GM13977 (cell line): ENCODE measurements at places on chromosomes 13 and 19.

DNA sequence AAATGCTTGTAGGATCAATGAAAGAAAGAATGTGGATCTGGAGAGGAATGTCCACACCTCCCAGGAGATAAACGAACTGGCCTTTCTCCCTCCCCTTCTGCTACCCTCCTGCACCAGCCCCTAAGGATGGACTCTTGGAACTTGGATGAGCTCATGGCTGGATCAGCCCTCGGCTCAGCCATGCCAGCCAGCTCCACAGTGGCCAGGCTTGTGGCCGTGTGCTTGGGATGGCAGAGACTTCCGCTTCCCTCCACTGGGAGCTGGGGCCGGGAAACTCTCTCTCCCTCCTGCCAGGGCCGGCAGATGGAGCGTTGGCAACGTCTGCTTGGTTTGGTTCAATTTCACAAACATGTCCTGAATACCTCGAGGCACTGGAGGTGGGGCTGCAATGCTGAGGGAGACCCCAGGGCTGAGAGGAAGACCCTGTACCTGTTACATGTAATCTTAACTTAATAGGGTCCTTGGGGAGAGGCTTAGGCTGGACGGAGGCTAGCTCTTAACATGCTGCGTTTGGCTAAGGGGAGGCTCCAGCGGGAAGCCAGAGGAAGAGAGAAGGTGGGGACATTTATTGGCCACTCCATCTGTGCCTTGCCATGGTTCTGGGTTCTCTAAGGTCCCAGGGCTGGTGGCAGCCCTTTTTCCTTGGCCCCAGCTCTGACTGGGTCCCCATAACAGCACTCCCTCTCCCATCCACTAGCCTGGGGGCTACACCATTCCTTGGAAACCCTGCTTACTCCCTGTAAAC, 152.5 kb downstream of the IER2 start:
- no peak for DNase-seq

DNA sequence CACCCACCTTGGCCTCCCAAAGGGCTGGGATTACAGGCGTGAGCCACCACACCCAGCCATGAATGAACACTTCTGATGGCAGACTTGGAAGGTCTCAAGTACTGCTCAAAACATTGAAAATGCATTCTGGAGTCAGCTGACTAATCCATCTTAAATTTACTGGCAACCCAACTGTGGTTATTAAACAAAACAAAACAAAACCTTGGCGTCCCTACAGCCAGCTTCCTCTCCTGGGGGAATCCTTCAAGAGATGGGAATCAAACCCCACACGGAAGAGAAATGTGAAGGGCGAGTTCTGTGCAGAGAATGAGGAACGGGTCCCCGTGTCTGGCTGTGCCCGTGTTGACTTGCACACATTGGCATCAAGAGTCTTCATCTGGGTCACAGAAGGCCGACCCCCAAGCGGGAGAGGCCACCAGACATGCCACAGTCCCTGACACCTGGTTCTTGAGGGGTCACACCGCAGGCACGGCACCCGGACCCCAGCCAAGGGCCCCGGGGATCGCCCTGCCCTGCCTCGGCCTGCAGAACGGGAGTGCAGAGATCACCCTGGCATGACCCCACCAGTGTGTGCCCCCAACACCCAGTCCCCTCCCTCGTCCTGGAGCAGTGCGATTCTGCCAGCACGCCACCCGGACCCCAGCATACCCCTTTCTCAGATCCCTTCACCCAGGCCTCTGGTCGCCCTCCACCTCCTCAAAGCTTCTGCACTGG, 3.2 kb downstream of the MAP2K2 start:
- DNase-seq, result no peak

GRCh38 chr13:113544071-113544891, 40.3 kb upstream of the TFDP1 start:
- DNase-seq, result no peak

DNA sequence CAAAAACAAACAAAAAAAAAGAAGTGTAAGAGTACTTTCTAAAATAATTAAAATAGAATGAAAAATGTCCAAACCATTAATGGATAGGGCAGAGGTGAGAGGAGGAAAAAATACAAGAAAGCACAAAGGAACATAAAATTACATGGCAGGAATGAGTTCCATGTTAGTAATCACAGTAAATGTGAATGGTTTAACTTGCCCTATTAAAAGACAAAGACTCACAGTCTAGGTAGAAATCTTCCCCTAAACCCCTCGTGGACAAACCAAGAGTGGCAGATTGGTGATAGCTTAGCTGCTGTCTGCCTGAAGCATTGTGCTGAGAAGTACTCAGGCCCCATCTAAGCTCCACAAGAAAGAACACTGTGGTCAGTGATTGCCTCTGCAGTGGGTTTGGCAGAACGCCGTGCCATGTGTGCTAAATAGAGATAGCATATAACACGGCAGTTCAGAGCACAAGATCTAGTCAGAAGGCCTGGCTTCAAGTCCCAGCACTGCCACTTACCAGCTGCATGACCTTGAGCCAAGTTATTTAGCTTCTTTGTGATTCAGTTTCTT, 103.5 kb downstream of the DPF1 start:
- DNase-seq, result no peak

DNA sequence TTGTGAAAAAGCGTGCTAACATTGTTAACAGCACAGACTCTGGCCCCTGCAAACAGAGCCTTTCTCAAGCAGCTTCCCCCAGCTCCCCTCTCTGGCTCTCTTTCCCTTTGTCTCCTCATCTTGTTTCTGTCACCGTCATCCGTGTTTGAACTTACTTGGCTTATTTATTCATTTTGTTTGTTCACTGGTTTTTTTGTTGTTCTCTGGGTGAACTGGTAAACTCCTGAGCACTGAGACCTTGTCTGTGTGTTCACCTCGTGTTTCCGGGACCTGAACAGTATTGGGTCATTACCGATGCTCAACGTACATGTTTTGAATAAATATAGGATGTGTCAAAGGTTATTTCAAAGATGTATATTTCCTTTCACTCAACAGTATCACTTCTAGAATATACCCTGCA, 92.4 kb upstream of the USP29 start:
- no peak for DNase-seq

- DNase-seq, result no peak
Measured at GRCh38 chr13:109761695-109762094, 24.7 kb downstream of the IRS2 start.

DNA sequence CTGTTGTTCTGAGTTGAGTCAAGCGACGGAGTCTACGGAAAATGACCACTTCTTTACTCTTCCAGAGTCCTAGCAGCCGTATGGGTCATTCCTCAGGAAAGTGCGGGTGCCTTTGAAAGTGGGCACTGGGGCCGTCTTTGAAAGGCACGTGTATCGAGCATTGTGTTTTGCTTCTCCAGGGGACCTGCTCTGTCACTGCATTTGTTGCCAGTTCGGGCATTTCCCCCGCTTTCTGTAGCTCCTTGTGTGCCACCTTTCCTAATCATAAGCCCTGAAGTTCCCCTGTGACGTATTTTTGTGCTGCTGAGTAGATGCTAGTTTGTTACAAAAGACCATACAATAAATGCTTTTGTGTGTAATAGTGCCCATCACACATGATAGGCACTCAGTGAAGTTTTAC, 24.4 kb downstream of the SPATA13 start:
- no peak for DNase-seq

DNA sequence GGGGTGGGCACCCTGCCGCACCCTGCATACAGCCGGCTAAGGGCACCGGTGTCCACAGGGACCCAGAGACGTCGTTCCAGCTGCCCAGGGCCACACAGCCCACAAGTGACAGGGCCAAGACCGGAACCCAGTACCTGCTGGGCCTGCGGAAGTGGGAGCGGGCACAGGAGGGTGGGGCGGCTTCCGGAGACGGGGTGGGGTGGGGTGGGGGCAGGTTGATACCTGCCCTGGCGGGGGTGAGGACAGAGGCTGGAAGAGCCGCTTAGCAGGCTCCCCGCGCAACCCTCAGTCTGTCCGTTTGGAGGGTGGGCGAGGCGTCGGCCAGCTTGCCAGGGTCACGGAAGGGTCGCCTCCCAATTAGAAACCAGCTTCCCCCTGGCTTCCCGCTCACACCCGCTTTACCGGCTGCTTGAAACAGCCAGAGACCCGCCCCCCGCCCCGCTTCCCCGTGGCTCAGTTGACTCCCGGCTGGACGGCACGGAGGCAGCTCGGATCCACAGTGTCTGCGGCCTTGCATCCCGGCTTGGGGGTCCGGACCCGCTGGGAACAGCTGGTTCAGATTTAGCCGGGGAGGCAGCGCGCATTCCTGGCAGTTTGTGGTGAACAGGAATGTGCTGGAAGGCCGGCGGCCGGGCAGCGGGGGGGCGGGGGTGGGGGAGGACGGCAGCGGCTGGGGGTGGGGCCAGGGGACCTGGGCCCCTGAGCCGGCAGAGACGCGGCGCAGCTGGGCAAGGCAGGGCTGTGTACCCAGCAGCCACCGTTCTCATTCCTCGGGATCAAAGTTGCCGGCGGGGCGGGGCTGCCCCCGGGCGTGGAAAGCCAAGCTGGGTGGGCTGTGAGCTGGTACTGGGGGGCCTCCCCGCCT, 1.9 kb downstream of the CNN2 start:
- peak; percentile 80 for DNase-seq

- peak; percentile 44 for DNase-seq
Measured at GRCh38 chr13:43933378-43933777, 53.7 kb downstream of the LACC1 start.

- no peak for DNase-seq
Measured at GRCh38 chr19:9823816-9824215, 3.9 kb upstream of the UBL5 start.

DNA sequence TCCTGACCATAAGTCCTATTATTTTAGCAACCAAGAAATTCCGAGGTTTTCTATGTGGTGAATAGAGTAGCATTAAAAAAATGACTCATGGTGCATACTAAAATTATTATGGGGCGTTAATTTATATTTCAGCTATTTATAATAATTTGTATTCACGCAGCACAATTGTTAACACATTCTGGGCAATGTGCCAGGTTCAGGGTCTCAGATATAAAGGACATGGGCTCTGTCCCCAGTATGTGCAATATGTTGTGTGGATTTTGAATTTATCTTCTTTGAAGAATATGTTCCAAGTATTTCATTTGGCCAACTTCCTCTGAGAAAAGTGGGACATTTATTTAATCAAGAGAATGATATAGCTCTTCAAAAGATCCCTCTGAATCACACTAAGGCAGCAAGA, 1434.7 kb upstream of the PRR20A start:
- no peak for DNase-seq

DNA sequence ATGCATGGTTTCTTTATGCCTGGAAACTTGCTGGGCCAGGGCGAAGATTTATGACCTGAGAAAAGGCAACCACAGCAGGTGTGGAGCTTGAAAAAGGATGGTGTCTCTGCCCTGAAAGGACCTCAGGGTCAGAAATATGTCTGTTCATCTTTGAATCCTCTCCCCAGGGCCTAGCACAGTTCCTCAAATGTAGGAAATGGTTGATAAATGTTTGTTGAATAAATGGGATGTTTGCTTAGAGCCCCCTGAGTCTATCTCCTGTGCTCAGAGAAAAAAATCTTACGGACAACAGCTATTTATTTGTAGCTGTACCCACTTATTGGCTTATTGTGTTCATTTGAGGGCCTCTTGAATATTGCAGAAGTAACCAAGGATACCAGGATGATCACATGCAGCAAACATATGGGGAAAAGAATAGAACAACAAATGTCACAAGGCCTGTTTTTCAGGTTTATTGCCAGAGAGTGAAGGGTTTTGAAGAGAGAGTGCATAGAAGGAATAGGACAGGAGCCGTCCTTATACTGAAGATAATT, 114.5 kb downstream of the KLF5 start:
- DNase-seq, result no peak

DNA sequence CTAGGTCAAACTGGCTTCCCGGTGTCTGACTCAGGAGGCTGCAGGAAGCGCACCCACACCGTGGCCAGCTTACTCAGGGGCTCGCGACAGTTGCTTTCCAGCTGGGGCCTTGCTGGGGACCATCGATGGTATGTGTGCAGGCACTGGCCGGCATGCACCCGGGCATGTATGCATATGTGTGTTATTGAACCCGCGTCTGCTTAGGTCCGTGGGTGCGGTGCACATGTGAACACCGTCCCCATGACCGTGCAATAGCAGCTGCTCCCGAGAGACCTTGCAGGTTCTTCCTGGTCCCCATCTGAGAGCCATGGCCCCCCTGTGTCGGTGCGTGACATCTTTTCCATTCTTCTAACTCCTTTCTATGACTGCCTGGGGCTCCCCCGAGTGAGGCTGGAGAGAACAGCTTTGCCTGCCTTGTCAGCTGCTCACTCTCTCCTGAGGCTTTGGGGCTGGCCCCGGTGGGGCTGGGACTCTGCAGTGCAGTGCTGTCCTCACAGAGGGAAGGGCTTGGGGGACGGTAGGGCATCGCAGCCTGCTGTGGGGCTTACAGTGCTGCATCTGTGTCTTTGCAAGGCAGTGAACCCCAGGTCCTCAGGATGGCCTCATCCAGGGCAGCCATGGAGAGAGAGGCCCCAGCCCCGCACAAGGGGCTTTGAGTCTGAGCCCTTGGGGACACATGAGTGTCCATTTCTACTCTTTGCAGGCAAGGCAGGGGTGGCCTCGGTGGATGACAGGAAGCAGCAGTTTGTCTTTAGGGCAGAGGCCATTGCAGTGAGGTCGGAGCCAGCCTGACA, 65.1 kb downstream of the CHST8 start:
- DNase-seq, result no peak

DNA sequence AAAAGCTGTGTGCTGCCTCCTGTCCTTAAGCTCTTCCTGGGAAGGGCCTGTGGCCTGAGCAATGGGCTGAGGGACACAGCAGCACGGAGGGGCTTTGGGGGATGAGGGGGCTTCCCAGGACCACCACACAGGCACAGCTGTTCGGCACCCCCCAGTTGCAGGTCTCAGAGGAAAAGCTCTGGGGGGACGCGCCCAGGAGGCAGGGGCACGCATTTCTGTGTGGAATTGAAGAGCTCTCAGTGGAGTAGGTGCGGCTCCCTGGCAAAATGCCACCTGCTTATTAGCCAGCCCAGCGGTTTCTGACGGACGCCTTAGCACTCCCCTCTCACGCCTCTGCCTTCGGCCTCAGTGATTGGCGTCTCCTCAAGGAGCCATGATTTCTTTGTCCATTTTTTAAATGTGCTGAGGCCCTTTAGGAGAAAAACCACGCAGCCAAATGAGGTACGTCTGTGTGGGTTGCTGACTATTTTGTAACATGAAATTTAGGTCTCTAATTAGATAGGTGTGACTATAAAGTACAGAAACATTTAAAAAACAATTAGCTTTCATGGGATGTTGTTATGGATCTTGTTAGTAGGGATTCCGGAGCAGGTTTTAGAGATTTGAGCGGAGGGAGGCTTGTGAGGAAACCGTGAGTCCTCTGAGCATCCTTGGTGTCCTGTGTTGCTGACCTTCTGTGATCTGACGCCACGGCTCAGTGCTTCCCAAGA, 4.0 kb downstream of the MCF2L start:
- no peak for DNase-seq

DNA sequence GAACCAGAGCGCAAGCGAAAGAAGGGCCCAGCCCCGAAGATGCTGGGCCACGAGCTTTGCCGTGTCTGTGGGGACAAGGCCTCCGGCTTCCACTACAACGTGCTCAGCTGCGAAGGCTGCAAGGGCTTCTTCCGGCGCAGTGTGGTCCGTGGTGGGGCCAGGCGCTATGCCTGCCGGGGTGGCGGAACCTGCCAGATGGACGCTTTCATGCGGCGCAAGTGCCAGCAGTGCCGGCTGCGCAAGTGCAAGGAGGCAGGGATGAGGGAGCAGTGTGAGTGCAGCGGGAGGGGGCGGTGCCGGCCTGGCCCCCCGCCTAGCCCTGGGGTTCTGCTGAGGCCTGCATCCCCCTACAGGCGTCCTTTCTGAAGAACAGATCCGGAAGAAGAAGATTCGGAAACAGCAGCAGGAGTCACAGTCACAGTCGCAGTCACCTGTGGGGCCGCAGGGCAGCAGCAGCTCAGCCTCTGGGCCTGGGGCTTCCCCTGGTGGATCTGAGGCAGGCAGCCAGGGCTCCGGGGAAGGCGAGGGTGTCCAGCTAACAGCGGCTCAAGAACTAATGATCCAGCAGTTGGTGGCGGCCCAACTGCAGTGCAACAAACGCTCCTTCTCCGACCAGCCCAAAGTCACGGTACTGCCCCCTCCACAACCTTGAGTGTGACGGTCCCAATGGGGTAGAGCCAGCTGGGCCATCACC, 2.1 kb downstream of the NR1H2 start:
- DNase-seq, result no peak
